ENCODE measurements at places on chromosomes 7 and 10.

DNA sequence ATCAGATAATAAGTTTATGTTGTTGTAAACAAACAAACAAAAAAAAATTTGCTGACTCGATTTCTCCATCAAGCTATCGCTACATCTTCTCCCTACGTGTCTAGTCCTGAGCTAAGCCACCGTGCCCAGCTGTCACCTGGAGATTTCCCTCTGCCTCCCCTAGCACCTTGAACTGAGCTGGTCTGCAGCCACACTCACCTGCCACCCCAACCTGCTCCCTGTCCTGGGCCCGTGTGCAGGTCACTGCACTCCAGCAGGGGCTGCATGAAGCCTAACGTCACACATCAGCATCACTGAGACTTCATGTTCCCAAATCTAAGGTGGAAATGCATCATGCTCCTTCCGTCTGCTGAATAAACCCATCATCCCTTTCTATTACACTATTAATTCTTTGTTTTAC, 44.4 kb downstream of the TEX36 start:
- no peak for DNase-seq
- no peaks in the 10 kb centered on the region for H3K36me3 ChIP-seq
- H3K27me3 ChIP-seq, result peaks cover 9% of the 10 kb centered on the region
- no peak overlapping the region for H3K27ac ChIP-seq

DNA sequence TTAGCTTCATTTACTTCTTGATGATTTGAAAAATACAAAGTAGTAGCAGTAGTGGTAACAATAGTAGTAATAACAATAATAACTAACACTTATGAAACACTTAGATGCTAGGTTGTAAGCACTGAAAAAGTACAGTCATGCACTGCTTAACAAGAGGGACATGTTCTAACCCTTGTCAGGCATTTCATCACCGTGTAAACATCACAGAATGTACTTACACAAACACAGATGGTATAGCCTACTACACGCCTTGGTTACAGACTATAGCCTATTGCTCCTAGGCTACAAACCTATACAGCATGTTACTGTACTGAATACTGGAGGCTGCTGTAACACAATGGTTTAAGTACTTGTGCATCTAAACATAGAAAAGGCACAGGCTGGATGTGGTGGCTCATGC, 60.6 kb downstream of the PUS7 start:
- DNase-seq, result no peak
- no peak overlapping the region for H3K27ac ChIP-seq
- H3K36me3 ChIP-seq, result peaks cover 29% of the 10 kb centered on the region
- H3K4me3 ChIP-seq, result no peak overlapping the region
- no peaks in the 10 kb centered on the region for H3K27me3 ChIP-seq

DNA sequence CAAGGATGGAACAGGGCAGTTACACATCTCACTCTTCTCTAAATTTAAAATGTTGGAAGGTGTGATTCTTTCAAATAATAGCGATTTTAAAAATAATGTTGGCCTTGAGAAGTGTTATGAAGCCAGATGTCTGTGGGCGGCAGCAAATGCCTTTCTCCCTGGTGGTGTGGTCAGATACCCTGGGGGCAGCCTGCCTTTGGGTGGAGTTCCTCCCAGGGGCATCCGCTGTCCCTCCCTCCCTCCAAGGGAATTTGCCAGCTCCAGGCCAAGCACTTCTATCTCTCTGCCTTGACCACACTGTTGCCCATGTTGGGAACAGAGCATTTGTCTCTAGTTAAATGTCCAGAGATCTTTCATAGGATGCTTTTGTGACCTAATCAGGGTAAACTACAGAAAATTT, 121.4 kb downstream of the POU6F2 start:
- no peak overlapping the region for H3K27ac ChIP-seq
- no peaks in the 10 kb centered on the region for H3K4me1 ChIP-seq
- H3K36me3 ChIP-seq, result no peaks in the 10 kb centered on the region

GRCh38 chr7:140625908-140626868, 14.4 kb downstream of the DENND2A start:
- H3K27me3 ChIP-seq, result peaks cover 3% of the 10 kb centered on the region
- no peaks in the 10 kb centered on the region for H3K4me1 ChIP-seq

DNA sequence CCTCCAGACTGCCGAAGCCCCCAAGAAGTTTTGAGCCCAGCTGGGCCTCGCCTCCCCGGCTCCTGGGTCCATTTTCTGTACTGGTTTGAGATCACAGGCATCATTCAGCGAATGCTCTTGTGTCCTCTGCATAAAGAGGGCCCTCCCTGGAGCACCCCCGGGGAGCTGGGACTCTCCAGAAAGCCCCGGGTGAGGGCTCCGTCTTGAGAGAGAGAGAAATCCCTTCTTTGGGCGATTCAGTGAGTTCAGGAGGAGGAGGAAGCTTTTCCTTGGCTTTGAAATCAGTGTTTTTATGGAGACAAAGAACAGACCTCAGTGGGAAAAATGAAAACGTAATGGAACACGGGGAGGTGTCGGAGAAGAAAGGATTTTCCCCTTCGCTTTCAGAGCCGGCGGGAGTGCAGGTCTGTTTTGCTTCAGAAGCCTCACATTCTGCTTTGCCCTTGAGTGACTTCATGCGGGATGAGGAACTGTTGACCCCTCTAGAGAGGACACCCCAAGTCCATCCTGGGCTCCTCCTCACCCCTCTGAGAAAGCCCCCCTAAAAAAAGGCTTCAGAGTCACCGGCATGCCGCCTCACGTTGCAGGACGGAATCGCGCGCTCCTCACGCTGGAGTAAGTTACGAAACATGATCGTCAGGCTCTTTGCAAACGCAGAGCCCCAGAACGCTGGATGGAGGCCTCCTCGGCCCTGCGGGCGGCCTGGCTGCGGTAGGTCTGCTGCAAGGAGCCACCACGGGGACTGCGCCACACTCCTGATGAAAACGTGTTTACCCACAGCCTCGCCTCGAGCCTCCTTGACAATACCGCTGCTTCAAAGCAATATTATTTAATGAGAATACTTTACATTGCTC, 8.5 kb upstream of the AP5Z1 start:
- peaks cover 5% of the 10 kb centered on the region for H3K4me1 ChIP-seq
- H3K36me3 ChIP-seq, result peaks cover 8% of the 10 kb centered on the region
- no peaks in the 10 kb centered on the region for H3K27me3 ChIP-seq
- H3K27ac ChIP-seq, result no peak overlapping the region

DNA sequence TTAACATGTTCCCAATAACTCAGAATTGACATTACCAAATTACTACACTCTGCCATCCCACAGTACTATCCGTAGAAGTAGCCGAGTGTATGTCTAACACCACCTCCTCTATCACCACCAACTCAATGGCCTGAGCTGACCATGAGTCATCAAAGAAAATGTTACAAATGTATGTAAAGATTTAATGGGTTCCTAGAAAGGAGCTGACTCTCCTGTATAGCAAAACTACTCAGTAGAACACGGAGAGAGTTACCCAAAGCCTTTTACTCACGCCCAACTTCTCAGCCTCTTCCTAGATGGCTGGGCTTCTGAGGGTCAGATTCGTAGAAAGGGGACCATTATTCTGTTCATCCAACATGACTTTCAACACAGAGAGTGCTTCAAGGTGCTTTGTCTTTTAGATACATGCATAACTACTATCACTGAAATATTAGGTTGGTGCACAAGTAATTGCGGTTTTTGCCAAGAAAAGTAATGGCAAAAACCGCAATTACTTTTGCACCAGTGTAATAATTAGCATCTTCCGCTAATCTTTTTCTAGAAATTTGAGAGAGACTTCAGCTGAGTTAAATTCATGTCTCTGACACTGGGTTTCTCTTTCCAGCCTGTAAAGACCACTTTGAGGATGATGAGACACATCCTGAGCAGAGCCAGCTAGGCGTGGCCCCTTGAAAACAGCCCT, 24.0 kb upstream of the NANOS1 start:
- peaks cover 9% of the 10 kb centered on the region for H3K27me3 ChIP-seq
- H3K27ac ChIP-seq, result no peak overlapping the region
- no peaks in the 10 kb centered on the region for H3K36me3 ChIP-seq
- DNase-seq, result no peak
- H3K4me1 ChIP-seq, result no peaks in the 10 kb centered on the region
- no peak overlapping the region for H3K4me3 ChIP-seq

GRCh38 chr7:113000316-113001020, 86.2 kb downstream of the GPR85 start:
- no peak overlapping the region for H3K27ac ChIP-seq
- no peak overlapping the region for H3K4me3 ChIP-seq
- no peaks in the 10 kb centered on the region for H3K4me1 ChIP-seq
- H3K27me3 ChIP-seq, result peaks cover 16% of the 10 kb centered on the region
- no peaks in the 10 kb centered on the region for H3K36me3 ChIP-seq
- DNase-seq, result no peak

GRCh38 chr10:93992400-93993030, 1.2 kb upstream of the PLCE1 start:
- no peak overlapping the region for H3K27ac ChIP-seq
- no peak overlapping the region for H3K4me3 ChIP-seq
- no peaks in the 10 kb centered on the region for H3K36me3 ChIP-seq
- no peaks in the 10 kb centered on the region for H3K4me1 ChIP-seq
- DNase-seq, result no peak
